Upper lobe of left lung (tissue), 6 donors: ENCODE measurements at places on chromosomes 13 and 19. TPM values are rescaled to one million over a fixed set of nuclear protein-coding genes. Genes with fewer than 3 reads are reported as not detected.
A peak's percentile ranks its signal among the peaks of the same experiment; 100 is the strongest.

The DNAAF3 gene
- total RNA-seq, result 27.4 TPM

DNA sequence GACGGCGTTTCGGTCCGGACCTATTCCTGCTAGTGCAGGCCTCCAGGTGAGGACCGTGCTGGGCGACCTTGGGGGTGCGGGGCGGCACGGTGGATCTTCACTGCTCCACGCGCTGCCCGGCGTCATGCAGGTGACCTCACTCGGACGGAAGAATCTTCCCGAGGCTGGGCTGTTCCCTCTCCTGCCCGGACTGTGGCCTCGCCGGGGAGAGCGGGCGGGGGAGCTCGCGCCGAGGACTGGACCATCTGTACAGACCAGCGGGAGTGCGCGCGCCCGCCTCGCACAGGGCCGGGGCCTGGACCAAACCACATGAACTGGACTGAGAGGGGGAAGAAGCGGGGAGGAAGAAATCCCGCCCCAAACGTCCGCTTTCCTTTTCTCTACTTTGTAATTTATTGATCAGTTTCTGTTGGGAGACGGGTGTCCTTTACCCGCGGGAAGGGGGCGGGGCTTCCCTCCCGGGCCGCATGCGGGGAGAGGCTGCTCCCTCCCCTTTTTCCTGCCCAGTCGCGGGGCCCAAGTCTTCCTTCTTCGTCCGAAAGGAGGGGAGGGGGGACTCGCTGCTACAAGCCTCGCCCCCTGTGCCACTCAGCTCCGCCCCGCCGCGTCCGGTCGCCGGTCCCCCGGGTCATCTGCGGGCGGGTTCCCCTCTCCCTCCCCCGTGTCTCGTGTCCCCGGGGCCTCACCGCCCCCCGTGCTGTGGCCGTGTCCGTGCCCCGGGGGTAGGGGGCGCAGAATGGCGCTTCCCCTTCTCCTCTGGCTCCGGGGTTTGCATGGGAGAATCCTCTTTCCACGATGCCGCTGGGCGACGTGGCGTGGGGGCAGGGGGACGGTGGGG is 4.9 kb downstream of the HRC start:
- H3K4me3 ChIP-seq, result peak overlapping the region; percentile 65
- peak overlapping the region; percentile 64 for H3K27ac ChIP-seq
- peaks cover 46% of the 10 kb centered on the region for H3K4me1 ChIP-seq
- no peaks in the 10 kb centered on the region for H3K36me3 ChIP-seq

- H3K4me3 ChIP-seq, result no peak overlapping the region
- no peaks in the 10 kb centered on the region for H3K27me3 ChIP-seq
- H3K27ac ChIP-seq, result peak overlapping the region; percentile 67
- H3K4me1 ChIP-seq, result peaks cover 18% of the 10 kb centered on the region
- no peak for DNase-seq
Measured at GRCh38 chr19:7706955-7707456, 5.1 kb upstream of the FCER2 start.

DNA sequence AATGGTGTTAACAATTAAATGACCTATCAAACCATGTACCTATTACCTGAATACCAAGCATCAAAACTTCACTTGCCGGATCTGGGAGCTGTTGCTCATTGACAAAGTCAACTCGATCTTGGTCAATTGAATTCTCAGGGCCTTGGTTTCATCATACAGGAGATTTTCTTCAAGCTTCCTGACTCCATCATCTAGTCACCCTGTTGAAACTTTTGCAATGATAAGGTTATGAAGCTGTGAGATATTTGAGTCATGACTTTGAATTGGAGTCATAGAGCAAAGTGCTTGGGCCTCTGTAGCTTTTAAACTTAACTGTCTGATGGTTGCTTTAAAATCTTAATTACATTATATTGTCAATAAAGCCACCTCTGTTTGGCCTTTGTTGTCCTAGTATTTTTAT is 260.9 kb downstream of the COG6 start:
- no peaks in the 10 kb centered on the region for H3K27me3 ChIP-seq
- no peak overlapping the region for H3K4me3 ChIP-seq
- no peak for DNase-seq
- H3K4me1 ChIP-seq, result no peaks in the 10 kb centered on the region

GRCh38 chr13:44382635-44383145 is 9.1 kb downstream of the SERP2 start:
- no peaks in the 10 kb centered on the region for H3K27me3 ChIP-seq
- no peak overlapping the region for H3K4me3 ChIP-seq
- no peaks in the 10 kb centered on the region for H3K4me1 ChIP-seq
- H3K36me3 ChIP-seq, result no peaks in the 10 kb centered on the region
- DNase-seq, result no peak

- no peaks in the 10 kb centered on the region for H3K4me1 ChIP-seq
- H3K4me3 ChIP-seq, result no peak overlapping the region
- H3K36me3 ChIP-seq, result peaks cover 23% of the 10 kb centered on the region
- DNase-seq, result no peak
Measured at GRCh38 chr13:100528820-100529219, 59.8 kb downstream of the GGACT start.

DNA sequence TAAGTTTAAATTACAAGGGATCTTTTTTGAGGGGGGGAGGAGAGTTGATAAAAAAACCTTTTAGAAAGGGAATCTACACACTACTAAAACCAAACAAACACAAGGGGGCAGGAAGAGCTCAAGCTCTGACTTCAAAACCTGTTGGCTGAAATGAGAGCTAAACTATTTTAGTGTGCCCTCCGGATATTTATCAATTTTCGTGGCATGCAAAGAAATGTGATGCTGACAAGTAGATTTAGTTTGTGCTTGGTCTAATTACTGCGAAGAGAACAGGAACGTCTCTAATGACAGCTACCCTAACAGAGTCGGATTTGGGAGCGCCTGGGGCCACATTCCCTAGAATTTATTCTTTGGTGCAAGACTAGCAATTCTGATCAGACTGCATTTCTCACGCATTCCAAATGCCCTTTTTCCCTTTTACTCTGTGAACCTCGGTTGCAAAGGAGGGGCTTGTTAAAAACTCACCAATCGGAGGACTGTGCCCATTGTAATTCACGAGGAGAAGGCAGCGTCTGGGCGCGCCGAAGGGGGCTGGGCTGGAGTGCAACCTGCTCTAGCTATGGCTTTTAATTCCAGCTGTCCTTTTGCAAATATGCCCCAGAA is 802 bp upstream of the FREM2 start:
- no peaks in the 10 kb centered on the region for H3K27me3 ChIP-seq
- H3K4me1 ChIP-seq, result peaks cover 8% of the 10 kb centered on the region
- peak; percentile 50 for DNase-seq
- H3K27ac ChIP-seq, result no peak overlapping the region

GRCh38 chr13:78121459-78122348 is 203.1 kb upstream of the EDNRB start:
- H3K27ac ChIP-seq, result no peak overlapping the region
- H3K4me1 ChIP-seq, result peaks cover 7% of the 10 kb centered on the region

DNA sequence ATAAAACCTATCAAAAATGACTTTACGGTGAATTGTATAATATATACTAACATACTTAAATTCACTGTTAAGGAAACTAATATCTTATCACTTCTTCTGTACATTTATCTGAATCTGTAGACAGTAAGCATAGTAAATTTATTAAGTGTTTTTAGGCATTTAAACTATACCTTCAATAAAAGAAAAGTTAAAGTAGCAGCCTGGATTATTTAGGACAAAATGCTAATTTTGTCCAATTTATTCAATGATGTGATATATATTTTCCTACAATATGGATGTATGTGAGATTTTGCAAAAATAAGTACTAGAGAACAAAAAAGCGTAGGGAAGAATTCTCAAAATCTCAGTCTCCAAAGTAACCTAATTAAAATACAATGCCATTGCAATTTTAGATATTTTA is 299.9 kb downstream of the GPC5 start:
- DNase-seq, result no peak
- no peaks in the 10 kb centered on the region for H3K36me3 ChIP-seq
- no peaks in the 10 kb centered on the region for H3K27me3 ChIP-seq
- no peaks in the 10 kb centered on the region for H3K4me1 ChIP-seq

GRCh38 chr13:109485136-109485794 is 301.1 kb downstream of the IRS2 start:
- no peak overlapping the region for H3K4me3 ChIP-seq
- peak; percentile 64 for DNase-seq
- H3K4me1 ChIP-seq, result no peaks in the 10 kb centered on the region
- no peaks in the 10 kb centered on the region for H3K27me3 ChIP-seq

GRCh38 chr13:81211713-81212112 is 870.8 kb upstream of the SPRY2 start:
- H3K27ac ChIP-seq, result no peak overlapping the region
- no peak for DNase-seq
- no peak overlapping the region for H3K4me3 ChIP-seq
- no peaks in the 10 kb centered on the region for H3K4me1 ChIP-seq
- no peaks in the 10 kb centered on the region for H3K36me3 ChIP-seq
- no peaks in the 10 kb centered on the region for H3K27me3 ChIP-seq

DNA sequence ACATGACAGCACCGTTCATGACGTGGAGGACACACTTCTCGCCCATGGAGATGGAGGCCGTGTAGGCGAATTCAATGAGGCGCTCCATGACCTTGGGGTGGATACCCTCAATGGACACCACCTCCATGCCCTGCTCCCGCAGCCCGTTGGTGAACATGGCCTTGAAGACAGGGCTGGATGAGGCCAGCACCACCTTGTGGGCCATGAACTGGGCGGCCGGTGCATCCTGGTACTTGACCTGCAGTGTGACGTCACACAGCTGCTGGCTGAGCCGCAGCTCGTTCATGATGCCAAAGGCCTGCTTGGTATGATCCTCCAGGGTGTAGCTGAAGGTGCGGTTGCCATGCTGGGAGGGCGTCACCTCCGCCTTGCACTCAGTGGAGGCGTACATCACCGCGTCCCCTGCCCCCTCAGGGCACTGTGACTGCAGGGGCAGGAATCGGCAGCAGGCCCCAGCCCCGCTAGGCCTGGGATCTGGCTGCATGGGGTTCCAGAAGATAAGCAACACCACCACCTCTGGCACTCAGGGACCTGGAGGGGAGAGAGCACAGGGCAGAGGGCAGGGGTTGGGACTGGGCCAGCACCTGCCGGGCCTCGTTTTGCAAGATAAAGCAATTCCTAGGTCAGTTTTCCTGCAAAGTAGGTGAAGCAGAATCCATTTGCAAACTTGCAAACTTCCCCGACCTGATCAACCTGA is 3.5 kb downstream of the KEAP1 start:
- peaks cover 59% of the 10 kb centered on the region for H3K4me1 ChIP-seq
- H3K27ac ChIP-seq, result no peak overlapping the region
- no peak for DNase-seq
- no peak overlapping the region for H3K4me3 ChIP-seq
- H3K36me3 ChIP-seq, result peaks cover 47% of the 10 kb centered on the region

- no peaks in the 10 kb centered on the region for H3K36me3 ChIP-seq
- H3K27ac ChIP-seq, result peak overlapping the region; percentile 97
- H3K27me3 ChIP-seq, result no peaks in the 10 kb centered on the region
- H3K4me1 ChIP-seq, result peaks cover 37% of the 10 kb centered on the region
- DNase-seq, result no peak
Measured at GRCh38 chr13:28659621-28659970, 666 bp downstream of the POMP start.

The CCDC8 gene
- 6.0 TPM for total RNA-seq

- H3K4me1 ChIP-seq, result peaks cover 45% of the 10 kb centered on the region
- no peak overlapping the region for H3K27ac ChIP-seq
- H3K36me3 ChIP-seq, result peaks cover 35% of the 10 kb centered on the region
- DNase-seq, result no peak
- no peaks in the 10 kb centered on the region for H3K27me3 ChIP-seq
Measured at GRCh38 chr19:29677001-29677817, 11.9 kb downstream of the PLEKHF1 start.

GRCh38 chr13:28324181-28324789 is 170.6 kb downstream of the FLT1 start:
- peaks cover 27% of the 10 kb centered on the region for H3K4me1 ChIP-seq
- H3K36me3 ChIP-seq, result no peaks in the 10 kb centered on the region
- H3K27me3 ChIP-seq, result no peaks in the 10 kb centered on the region
- DNase-seq, result peak; percentile 47

DNA sequence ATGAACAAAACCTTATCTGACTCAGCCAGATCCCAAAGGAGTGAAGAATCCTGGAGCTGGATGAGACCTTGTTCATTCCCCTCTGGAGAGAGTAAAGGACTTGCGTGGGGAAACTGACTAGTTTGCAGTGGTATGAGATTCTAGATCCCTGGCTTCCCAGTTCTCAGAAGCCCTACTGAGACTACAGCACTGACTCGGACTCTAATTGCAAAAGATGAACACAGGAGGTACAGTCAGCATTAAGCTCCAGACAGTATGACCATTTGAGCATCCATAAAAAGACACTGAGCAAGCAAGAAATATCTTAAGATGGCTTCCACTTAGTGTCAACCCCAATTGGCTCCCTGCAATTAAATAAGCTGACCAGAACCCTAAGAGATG is 6.8 kb downstream of the ZC3H4 start:
- no peak overlapping the region for H3K4me3 ChIP-seq
- peaks cover 45% of the 10 kb centered on the region for H3K4me1 ChIP-seq
- H3K27me3 ChIP-seq, result no peaks in the 10 kb centered on the region
- H3K27ac ChIP-seq, result peak overlapping the region; percentile 64
- no peak for DNase-seq

DNA sequence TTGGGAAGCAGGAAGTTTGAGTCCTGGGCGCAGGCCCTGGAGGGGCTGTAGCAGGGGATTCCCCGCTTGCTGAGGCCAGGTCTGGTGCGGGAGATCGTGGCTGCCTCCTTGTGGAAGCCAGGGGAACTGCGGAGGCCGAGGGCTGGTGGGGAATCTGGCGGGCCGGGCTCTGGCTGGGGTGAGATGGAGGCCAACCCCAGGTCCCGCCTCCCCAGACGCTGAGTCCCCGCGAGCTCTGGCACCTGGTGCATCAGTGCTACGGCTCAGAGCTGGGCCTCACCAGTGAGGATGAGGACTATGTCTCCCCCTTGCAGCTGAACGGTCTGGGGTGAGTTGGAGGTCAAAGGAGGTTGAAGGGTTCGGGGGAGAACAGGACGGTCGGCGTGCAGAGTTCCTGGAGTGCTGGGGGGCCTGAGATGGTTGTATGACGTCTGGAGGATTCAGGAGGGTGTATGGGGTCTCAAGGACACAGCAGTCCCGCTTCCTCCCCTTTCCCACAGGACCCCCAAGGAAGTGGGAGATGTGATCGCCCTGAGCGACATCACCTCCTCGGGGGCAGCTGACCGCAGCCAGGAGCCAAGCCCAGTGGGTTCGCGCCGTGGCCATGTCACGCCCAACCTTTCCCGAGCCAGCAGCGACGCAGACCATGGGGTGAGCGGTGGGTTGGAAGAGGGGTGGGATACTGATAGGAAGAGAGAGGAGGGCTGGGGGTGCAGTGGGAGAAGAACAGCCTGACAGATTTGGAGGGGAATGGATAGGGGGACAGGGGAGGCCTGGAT is 13.1 kb downstream of the GRAMD1A start:
- H3K36me3 ChIP-seq, result peaks cover 66% of the 10 kb centered on the region
- peak overlapping the region; percentile 11 for H3K27ac ChIP-seq
- H3K4me1 ChIP-seq, result peaks cover 53% of the 10 kb centered on the region
- H3K4me3 ChIP-seq, result no peak overlapping the region

GRCh38 chr13:41513600-41513999 is 56.2 kb downstream of the RGCC start:
- H3K4me1 ChIP-seq, result no peaks in the 10 kb centered on the region
- H3K36me3 ChIP-seq, result no peaks in the 10 kb centered on the region
- H3K4me3 ChIP-seq, result no peak overlapping the region
- no peaks in the 10 kb centered on the region for H3K27me3 ChIP-seq
- no peak for DNase-seq
